ENCODE measurements at places on chromosomes 2 and 18. TPM values are rescaled to one million over a fixed set of nuclear protein-coding genes. Genes with fewer than 3 reads are reported as not detected.

The REG3A gene
- total RNA-seq: not detected

The SERPINB5 gene
- total RNA-seq: not detected

The SCG2 gene
- total RNA-seq: not detected

The SPC25 gene
- 0.19 TPM for total RNA-seq

The TAF1B gene
- total RNA-seq: 6.0 TPM

The G6PC2 gene
- total RNA-seq: not detected

The SEPTIN10 gene
- 38.4 TPM for total RNA-seq

The BBS5 gene
- 12.3 TPM for total RNA-seq

The GAREM2 gene
- total RNA-seq: 5.5 TPM

The CABLES1 gene
- total RNA-seq: 1.2 TPM

The SH2D6 gene
- total RNA-seq: 0.48 TPM

GRCh38 chr2:50513724-50514123 is 518.2 kb downstream of the NRXN1 start:
- no peak for DNase-seq

GRCh38 chr18:74331404-74331803 is 15.8 kb downstream of the C18orf63 start:
- no peak for DNase-seq

DNA sequence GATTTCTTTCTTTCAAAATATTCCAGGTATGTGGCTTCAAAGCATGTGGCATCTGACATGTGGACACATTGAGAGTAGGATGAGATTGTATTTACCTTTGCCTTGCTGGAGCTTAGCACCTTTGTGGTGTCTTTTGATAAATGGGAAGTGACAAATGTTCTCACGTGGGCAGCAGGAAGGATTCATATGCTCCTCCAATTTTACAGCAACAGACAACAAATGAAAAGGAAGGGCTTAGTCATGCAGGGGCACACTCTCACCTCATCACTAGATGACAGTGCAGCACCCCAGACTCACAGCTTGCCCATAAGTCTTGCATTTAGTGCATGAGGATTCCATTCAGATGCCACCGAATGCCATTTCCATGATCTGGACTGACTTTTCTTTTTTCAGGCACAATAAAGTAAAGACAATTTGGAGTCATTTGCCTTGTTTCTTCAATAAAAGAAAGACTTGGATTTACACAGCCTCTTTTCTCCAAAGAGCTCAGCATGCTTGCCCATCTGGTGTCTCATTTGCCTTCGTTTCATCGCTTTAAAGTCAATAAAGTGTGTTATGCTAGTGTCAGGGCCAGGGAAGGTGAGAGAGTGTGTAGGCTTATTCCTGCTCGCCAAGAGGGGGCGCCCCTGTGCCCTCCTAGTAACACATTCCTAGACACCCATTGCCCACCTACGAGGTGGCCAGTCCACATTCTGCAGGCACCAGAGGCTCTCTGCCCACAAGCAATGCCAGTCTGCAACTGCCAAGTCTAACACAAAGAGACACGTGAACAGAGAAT is 39.6 kb upstream of the DAPL1 start:
- DNase-seq: no peak

GRCh38 chr2:206336861-206337260 is 62.4 kb downstream of the ZDBF2 start:
- no peak for DNase-seq

GRCh38 chr2:30040147-30040546 is 106.7 kb upstream of the YPEL5 start:
- no peak for DNase-seq

DNA sequence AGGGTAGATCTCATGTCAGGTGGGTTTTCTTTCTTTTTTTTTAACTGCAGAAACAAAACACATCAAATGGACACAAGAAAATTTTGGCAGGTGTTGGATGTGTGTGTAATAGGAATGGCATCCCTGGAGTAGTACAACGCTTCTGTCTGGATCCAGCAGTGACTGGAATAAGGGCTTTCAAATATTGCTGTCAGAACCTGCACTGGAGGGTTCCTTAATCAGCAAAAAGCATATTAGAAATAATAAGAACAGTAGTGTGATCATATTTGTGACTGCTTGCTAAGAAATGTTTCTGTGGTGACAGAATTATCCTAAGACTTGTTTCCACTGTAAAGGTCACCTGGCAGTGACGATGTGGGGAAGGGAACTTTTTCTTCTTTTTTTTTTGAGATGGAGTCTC is 30.8 kb downstream of the CREG2 start:
- no peak for DNase-seq

DNA sequence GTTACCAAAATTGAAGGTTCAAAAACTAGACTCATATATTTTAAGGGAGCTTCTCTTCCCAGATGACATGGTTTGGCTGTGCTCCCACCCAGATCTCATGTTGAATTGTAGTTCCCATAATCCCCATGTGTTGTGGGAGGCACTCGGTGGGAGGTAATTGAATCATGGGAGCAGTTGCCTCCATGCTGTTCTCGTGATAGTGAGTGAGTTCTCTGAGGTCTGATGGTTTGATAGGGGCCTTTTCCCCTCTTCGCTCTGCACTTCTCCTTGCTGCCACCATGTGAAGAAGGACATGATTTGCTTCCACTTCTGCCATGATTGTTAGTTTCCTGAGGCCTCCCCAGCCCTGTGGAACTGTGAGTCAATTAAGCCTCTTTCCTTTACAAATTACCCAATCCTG is 140.1 kb downstream of the MAIP1 start:
- no peak for DNase-seq

DNA sequence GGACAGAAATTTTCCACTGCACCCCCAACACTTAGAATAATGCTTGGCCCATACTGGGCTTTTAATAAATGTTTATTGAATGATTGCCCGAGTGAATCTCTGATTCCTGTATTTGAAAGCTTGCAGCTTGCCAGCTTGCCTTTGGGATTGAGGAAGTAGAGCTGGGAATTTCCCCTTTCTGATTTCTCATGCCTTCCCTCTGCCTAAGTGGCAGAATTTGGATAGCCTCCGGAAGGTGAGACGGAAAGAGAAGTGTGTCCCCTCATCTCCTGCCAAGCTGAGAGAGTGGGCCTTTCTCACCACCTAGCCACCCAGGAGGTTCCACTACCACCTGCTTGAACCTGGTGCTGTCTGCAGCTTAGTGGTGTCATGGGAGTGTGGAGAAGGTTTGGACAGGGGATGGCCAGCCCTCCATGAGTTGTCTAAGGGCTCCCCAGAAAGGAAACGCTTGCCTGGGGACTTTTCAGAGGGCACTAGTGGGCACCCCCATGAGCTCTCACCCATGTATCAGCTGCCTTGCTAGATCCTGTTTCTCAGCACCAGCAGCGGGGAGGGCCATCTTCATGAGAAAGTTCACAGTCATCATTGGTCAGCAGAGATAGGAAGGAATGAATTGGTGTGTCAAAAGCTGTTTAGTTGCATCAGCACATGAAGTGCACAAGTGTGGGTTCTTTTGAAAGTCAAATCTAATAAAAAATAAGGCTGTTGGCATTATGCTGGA is 8.6 kb upstream of the NCOA1 start:
- no peak for DNase-seq

DNA sequence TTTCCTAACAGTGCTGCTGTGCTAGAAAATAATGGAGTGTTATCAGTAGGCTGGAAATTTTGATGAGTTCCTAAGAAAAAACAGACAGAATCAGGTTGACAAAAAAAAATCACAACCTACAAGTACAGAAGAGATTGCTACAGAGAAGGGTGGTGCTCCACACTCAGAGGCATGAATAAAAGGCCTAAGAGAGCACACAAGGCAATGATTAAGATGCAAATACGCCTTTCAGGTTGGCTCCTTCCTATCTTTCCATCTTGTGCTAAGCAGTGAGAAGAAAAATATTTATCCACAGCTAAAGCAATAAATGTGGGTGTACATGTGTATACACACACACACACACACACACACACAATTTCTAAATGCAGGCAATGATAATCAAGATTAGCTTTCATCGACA is 130.6 kb upstream of the UBE2E3 start:
- no peak for DNase-seq

DNA sequence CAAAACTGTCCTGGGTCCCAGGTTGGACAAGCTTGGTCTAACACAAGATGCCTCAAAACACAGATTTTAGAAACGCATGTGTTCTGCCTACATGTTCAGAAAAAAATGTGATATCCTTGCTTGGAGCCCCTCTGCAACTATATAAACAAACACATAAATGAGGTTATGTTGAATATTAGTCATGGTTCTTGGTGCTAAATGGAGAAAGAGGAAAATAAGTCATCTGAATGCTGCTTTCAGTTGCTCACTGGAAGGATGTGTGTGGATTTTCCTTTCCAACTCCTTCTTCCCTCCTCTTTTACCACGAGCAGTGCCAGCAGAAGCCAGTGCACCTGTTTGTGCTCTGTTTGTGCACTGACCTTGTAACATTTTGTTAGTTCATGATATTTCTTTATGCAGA is 85.3 kb downstream of the PIEZO2 start:
- no peak for DNase-seq

- no peak for DNase-seq
Measured at GRCh38 chr2:222289278-222290160, 9.3 kb downstream of the PAX3 start.

DNA sequence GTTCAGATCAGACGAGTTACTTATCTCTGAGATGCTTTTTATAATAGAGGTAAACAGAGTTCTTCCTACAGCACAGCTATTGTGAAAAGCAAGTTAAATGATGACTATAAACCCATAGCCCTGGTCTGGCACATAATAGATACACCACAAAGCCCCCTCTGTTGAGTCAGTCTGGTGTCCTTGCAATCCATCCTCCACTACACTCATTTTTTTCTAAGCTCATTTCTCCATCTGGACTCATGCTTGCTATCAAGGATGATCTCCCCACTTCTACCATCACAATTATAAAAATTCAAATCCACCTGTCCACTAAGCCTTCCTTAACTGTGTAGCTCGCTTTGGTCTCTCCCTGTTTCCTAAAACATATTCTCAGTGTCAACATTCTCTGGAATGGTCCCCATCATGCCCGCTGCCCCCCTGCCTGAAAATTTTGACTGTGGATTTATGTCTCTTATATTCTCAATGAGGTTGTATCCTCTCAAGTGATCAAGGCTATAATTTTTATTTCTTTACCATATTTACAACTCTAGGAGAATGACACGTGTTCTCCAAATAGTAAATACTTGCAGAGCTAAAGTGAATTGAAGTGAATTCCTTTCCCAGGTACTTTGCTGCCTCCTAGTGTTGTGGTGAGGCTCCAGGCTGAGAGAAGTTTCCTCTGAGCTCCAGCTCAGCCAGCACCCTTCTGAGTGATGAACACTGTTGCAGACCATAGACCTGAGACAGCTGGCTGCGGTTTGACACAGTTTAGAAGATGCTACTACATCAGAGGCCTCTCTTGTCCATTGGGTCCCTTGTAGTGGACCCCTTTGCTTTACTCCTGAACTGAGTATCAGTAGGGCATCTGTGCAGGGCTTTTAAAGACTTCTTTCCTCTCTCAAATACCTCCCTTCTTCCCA is 108.7 kb downstream of the DPP10 start:
- DNase-seq: no peak

GRCh38 chr2:120491111-120491625 is 145.2 kb downstream of the INHBB start:
- DNase-seq: peak; percentile 2

- DNase-seq: no peak
Measured at GRCh38 chr2:241809383-241810306, 652 bp downstream of the NEU4 start.

- peak; percentile 73 for DNase-seq
Measured at GRCh38 chr2:217853301-217853881, 149.4 kb downstream of the TNS1 start.

GRCh38 chr2:157931542-157931941 is 55.4 kb upstream of the ACVR1 start:
- no peak for DNase-seq

DNA sequence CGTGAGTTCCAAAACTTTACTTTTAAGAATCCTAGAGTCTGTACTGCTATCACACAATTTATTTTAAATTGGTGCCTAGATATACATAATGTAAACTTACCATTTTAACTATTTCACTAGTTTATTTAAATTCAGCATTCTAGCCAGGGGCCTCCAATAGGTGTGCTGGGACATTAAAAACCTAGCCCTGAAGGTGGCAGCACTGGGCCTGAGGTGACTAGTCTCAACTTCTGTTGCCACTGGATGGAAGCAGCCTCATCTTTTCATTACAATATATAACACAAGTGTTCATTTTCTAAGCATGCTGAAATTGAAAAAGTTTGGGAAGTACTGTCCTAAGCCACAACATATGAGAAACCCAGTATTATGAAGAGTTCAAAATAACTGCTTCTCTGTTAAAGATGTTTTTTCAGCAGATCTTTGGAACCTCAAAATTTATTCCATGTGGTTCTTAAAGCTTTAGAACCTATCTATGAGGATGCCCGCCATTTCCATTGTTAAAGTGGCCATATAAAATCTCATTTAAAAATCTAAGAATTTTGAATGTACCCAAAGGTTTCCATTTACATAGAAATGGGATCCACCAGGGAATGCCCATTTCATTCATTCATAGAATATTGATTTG is 2.9 kb upstream of the RBBP8 start:
- DNase-seq: peak; percentile 52

DNA sequence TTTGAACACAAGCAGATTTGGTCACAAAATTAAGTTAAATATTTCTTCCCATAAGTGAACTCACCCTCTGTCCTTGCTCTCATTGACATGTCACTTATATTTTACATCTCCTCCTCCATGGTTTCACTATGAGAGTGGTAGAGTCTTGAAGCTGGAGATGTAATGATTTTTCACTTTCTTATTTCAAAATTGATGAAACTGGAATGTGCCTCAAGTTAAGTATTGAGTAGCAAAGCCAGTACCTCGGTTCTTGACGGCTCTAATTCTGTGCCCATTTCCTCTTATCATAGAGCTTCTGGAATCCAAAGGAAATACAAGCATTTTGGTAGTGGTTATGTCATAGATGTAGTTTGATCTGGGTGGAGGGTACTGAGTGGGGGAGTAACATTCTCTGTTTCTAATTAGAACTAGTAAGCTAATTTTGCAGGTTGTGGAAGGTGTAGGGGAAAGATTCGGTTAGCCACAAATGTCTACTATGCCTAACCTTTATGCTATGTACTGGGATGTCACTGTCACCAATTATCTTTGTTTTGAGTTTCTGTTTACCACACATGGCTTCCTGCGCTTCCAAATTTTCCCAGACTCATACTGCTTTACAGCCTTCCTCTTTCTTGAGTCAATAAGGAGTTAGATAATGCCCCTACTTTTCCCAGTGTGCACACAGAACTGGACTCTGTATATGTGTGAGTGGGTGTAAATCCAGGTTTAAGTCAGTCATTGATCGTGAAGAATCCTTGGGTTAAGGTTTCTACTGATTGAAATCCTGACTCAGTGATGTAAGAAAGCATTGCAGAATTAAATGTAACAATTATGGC is 96.8 kb downstream of the DIS3L2 start:
- no peak for DNase-seq

DNA sequence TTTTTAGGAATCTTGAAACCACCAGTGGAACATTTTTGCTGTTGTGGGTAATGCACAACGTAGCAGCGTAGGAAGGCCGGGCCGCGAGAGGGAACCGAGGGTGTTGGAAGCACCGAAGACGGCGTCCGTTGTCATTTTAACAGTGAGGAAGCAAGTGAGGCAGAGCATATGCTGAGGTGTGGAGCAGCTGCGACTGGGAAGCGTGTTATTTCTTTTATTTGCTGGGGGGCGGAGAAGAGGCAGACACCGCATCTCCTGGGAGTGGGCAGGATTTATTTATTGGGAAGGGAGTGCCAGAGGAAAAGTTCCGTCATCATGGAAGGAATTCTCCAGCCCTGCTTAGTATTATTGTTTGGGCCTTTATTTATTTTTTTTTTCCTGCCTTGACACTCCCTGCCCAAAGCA is 232.8 kb downstream of the KLHL29 start:
- no peak for DNase-seq
